ENCODE measurements at places on chromosomes 4 and X. TPM values are rescaled to one million over a fixed set of nuclear protein-coding genes. Genes with fewer than 3 reads are reported as not detected.

The MAGEA4 gene
- not detected for total RNA-seq

GRCh38 chrX:17414027-17414658 lies 39.1 kb downstream of the NHS start:
- no peaks in the 10 kb centered on the region for H3K36me3 ChIP-seq
- no peak for DNase-seq
- H3K4me3 ChIP-seq: no peak overlapping the region

GRCh38 chr4:138164208-138164607 lies 77.9 kb downstream of the SLC7A11 start:
- H3K27me3 ChIP-seq: no peaks in the 10 kb centered on the region
- H3K27ac ChIP-seq: no peak overlapping the region
- no peaks in the 10 kb centered on the region for H3K4me1 ChIP-seq
- no peaks in the 10 kb centered on the region for H3K36me3 ChIP-seq

The MAGEC1 gene
- total RNA-seq: not detected

DNA sequence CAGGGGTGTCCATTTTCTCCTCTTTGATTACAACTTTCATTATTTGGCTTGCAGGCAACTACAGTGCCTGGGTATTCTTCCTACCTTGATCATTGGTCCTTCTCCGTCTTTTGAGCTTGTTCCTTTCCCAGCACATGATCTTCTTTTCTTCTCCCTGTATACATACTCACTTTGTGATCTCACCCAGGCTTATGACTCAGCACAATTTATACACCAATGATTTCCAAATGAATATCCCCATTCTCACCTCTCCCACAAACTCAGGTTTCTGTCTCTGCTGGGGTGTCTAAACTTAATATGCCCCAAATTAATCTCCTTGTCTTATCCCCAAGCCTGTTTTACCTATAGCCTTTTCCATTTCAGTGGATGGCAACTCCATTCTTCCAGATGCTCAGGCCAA lies 19.5 kb upstream of the C4orf54 start:
- peaks cover 19% of the 10 kb centered on the region for H3K27me3 ChIP-seq
- peaks cover 3% of the 10 kb centered on the region for H3K4me1 ChIP-seq
- DNase-seq: no peak
- peaks cover 6% of the 10 kb centered on the region for H3K36me3 ChIP-seq
- no peak overlapping the region for H3K4me3 ChIP-seq

DNA sequence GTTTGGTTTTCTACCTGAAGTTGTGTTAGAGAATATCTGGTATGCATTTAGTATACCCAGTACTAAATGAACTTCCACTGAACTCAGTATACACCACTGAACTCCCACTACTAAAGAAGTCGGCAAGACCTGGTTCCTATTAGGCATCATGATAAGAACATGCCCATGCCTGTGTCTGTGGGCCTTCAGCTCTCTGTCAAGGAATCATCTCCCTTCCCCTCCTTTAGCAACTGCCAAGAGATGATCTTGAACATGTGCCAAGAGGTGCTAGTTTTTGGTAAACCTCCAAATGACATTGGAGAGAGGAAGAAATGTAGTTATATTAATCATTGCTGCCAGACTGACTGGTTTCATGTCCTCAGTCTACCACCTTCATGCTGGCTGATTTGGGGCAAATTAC lies 113.2 kb downstream of the ATP10D start:
- H3K4me1 ChIP-seq: no peaks in the 10 kb centered on the region
- no peak overlapping the region for H3K4me3 ChIP-seq
- no peak overlapping the region for H3K27ac ChIP-seq
- H3K36me3 ChIP-seq: peaks cover 2% of the 10 kb centered on the region

- no peak overlapping the region for H3K4me3 ChIP-seq
- DNase-seq: no peak
- no peaks in the 10 kb centered on the region for H3K36me3 ChIP-seq
- H3K4me1 ChIP-seq: no peaks in the 10 kb centered on the region
- H3K27ac ChIP-seq: no peak overlapping the region
These were observed 27.0 kb downstream of the MBNL3 start for GRCh38 chrX:132461886-132462285.

DNA sequence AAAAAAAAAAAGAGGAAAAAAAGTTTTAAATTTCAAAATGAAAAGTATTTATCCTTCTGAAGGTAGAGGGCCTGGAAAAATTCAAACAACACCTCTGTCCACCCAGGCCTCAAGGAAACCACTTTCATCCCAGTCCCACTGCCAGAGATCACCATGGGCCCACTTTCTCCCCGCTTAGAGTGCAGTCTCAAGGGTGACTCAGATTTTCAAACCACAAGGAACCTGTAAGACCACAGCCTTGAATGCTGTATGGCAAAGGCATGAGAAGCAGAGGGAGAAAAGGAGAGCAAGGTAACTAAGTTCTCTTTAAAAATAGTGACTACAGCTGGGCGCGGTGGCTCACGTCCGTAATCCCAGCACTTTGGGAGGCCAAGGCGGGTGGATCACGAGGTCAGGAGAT lies 87.9 kb upstream of the PACRGL start:
- H3K27ac ChIP-seq: no peak overlapping the region
- H3K4me3 ChIP-seq: no peak overlapping the region
- H3K36me3 ChIP-seq: no peaks in the 10 kb centered on the region
- no peaks in the 10 kb centered on the region for H3K4me1 ChIP-seq
- DNase-seq: no peak

The UGT2B17 gene
- total RNA-seq: not detected

- H3K4me1 ChIP-seq: peaks cover 4% of the 10 kb centered on the region
- no peak overlapping the region for H3K27ac ChIP-seq
- DNase-seq: no peak
- no peaks in the 10 kb centered on the region for H3K27me3 ChIP-seq
- no peaks in the 10 kb centered on the region for H3K36me3 ChIP-seq
- no peak overlapping the region for H3K4me3 ChIP-seq
These were observed 79.2 kb downstream of the FBXL5 start for GRCh38 chr4:15575966-15576365.

GRCh38 chr4:35884714-35885480 lies 359.4 kb downstream of the ARAP2 start:
- no peaks in the 10 kb centered on the region for H3K36me3 ChIP-seq
- DNase-seq: no peak

The ARR3 gene
- total RNA-seq: not detected

DNA sequence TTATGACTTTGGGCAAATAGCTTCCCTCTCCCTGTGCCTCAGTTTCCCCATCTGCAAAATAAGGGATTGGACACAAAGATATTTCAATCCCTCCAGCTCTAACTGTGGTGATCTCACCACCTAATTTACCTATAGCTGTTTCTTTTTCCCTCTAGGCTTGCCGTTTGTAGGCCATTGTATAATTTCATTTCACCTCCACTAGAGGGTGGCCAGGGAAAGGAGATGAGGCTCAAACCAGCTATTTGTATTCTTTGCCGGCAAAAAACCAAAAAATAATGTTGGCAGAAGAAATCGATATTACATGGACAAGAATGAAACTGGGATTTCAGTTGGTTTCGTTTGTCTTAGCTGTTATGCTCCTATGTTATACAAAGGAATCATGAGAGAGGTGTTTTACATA lies 36.1 kb upstream of the DOCK11 start:
- DNase-seq: peak; percentile 15
- H3K4me1 ChIP-seq: no peaks in the 10 kb centered on the region
- no peaks in the 10 kb centered on the region for H3K36me3 ChIP-seq

The ART3 gene
- total RNA-seq: not detected

GRCh38 chr4:144647590-144647989 lies 1.6 kb downstream of the HHIP start:
- H3K36me3 ChIP-seq: no peaks in the 10 kb centered on the region
- no peak for DNase-seq
- H3K27me3 ChIP-seq: peaks cover 32% of the 10 kb centered on the region
- no peak overlapping the region for H3K27ac ChIP-seq

DNA sequence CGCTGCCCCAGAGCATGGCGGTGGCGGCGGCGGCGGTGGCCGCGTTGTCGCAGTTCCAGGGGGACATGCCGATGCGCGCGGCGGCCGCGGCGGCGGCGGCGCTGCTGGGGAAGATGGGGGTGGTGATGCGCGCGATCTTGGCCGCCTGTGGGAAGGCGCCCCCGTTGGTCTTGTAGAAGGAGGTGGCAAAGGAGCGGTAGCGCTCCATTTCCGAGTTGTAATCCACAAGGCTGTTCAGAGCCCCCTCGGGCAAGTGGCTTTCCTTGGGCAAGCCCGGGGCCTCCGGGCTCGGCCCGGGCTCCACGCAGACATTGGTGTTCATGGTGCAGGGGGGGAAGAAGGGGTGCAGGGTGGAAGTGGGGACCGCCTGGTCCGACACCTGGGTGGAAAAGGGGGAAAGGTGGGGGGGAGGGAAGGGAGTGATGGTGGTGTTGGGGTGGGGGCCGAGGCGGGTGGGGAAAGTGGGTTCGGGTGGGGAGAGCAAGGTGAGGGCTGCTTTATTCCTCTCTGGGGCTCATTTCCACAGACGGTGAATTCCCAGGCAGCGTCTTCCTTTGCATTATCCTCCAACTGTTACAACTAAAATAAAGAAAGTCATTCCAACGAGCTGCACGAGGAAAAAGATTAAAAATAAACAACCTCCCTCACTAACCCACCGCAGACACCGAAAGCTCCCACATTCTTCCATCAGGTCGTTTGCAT lies 3.1 kb downstream of the CXXC4 start:
- H3K36me3 ChIP-seq: no peaks in the 10 kb centered on the region
- DNase-seq: peak; percentile 38
- peaks cover 41% of the 10 kb centered on the region for H3K4me1 ChIP-seq
- H3K27me3 ChIP-seq: peaks cover 52% of the 10 kb centered on the region
- peak overlapping the region; percentile 64 for H3K4me3 ChIP-seq

- no peaks in the 10 kb centered on the region for H3K36me3 ChIP-seq
- DNase-seq: no peak
- no peaks in the 10 kb centered on the region for H3K4me1 ChIP-seq
- no peak overlapping the region for H3K4me3 ChIP-seq
These were observed 187.7 kb downstream of the GPAT3 start for GRCh38 chr4:83723609-83724008.

- peaks cover 33% of the 10 kb centered on the region for H3K4me1 ChIP-seq
- H3K27ac ChIP-seq: no peak within 1 kb of the TSS
- H3K4me3 ChIP-seq: peak within 1 kb of the TSS; percentile 54
- peak; percentile 58 for DNase-seq
- peaks cover 40% of the 10 kb centered on the region for H3K27me3 ChIP-seq
- peaks cover 8% of the 10 kb centered on the region for H3K36me3 ChIP-seq
These were observed at the start of gene EVC2 for GRCh38 chr4:5708449-5709206. Gene EVC2, minus strand, starts transcription at chr4:5708559. Its CDS starts 46 bp downstream, at chr4:5708513.

- no peak overlapping the region for H3K27ac ChIP-seq
- no peak overlapping the region for H3K4me3 ChIP-seq
- no peaks in the 10 kb centered on the region for H3K36me3 ChIP-seq
- DNase-seq: no peak
These were observed 21.6 kb downstream of the TSPAN6 start for GRCh38 chrX:100615005-100615404.
